ENCODE measurements at places on chromosomes 12 and 14. TPM values are rescaled to one million over a fixed set of nuclear protein-coding genes. Genes with fewer than 3 reads are reported as not detected.

DNA sequence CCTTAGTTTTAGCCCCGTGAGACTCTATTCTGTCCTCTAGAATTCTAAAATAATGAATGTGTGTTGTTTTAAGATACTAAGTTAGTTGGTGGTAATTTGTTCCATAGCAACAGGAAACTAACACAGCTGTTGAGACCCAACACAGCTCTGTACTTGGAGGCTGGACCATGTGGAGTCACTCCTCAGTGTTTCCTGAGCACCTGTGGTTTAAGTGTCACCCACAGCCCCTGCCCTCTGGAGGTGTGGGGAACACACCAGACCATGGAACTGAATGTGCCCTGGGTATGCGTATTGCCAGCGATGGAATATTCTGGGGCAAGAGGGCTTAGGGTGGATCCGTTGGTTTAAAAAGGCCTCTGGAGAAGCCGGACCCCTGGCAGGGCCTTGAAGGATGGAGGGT lies 16.6 kb upstream of the GPR68 start:
- no peak for DNase-seq

DNA sequence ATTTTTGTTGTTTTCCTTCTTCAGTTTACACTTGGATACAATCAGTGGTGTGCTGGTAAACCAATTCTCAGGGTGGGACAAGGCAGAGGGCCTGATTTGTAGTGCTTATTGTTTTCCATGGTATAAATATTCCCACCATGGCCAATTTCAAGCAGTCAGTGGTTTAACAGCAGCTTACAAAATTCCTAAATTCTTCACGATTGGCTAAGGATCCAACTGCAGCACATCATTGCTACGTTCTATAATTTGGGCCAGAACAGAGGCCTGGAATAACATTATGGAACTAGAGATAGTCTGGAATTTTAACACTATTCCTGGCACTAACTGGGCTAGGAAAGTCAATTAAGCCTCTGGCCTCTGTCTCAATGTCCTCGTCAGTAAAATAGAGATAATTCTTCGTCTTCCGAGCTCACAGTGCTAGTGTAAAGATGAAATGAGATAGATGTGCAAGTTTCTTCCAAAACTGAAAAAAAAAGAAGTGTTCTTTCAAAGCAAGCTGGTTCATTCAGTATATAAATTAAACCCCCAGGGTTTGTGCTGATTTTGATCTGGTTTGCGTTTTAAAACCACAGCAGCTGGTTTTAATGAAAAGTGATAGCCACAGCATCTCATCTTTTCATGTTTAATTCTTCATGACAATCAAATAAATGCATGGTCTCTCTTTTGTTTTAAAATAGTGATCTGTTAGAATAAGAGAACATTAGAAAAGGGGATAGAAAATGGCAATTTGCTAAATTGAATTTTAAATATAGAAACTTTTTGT lies 104.1 kb downstream of the EPS8 start:
- no peak for DNase-seq

The CLMN gene
- total RNA-seq: 7.7 TPM

GRCh38 chr12:31035967-31036665 lies 37.5 kb upstream of the DDX11 start:
- DNase-seq: no peak

GRCh38 chr14:49526101-49526500 lies 60.1 kb downstream of the RPS29 start:
- no peak for DNase-seq

DNA sequence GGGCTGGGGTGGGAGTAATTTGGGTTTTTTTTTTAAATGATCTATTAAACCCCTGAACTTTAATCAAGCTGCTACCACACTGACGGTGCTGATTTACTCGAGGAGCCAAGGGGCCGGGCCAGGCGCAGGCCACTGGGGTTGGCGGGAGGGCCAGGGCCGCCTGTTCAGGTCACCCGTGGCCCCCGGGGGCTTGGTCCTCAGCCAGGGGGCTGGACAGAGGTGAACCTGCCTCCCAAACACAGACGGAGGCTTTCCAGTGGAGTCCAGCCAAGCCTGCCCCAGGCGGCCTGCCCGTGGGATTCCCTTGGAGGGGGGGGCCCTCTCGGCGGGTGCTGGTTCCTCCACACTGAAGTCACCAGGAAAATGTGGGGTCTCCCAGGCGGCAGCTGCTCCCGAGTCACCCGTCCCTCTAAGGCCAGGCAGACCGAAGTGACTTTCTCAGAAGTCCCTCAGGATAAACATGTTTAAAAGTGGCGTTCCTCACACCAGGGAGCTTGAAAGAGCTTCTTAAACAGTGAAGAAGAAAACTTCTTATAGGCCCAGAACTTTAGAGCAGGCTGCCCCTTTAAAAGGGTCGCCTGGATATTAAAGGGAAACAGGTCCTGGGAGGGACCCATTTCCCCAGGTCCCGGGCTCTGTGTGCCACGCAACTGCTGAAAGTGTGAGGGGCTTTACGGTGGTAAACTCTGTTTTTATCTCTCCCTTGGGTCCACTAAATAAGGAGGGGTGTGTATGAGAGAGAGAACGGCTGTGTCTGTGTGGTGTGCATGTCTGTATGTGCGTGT lies 167.2 kb upstream of the GSC start:
- DNase-seq: no peak

GRCh38 chr14:72177251-72177650 lies 245.0 kb downstream of the RGS6 start:
- DNase-seq: no peak

- DNase-seq: peak; percentile 88
Observed at GRCh38 chr14:104976198-104977007, 1.8 kb downstream of the AHNAK2 start.

Measured in chondrocyte (in vitro differentiated cells).